ENCODE measurements at places on chromosomes 2 and 18.

GRCh38 chr2:64943387-64944150, 45.6 kb upstream of the SLC1A4 start:
- DNase-seq, result no peak

- no peak for DNase-seq
Measured at GRCh38 chr18:80198391-80198790, 48.9 kb downstream of the PARD6G start.

- DNase-seq, result peak; percentile 66
Measured at GRCh38 chr18:37403100-37403781, 162.4 kb downstream of the CELF4 start.

- DNase-seq, result no peak
Measured at GRCh38 chr18:23938043-23938756, 76.4 kb upstream of the TTC39C start.

DNA sequence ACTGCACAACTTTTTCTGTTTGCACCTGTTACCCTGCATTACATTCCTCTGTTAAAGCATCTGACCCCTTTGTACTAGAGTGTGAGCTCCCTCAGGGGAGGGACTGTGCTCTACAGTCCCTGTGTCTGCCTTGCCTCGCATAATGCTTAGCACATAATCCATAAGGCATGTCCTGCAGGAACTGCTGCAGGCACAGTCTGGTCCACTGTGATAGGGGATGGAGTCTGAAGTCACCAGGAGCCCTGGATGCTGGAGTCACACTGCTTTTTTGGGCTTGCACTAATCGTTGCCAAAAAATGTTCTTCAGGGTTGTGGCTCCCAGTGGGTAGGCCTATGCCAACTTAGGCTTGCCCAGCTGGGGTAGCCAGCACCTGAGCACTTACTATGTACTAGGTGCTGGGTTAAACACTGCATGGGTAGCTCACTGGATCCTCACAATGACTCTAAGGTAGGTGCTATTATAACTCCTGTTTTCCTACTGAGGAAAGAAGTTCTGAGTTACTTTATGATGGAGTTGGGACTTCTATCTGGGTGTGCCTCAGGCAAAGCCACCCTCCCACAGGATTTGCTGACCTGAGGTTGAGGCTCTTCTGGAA, 33.3 kb downstream of the COPS7B start:
- DNase-seq, result no peak

DNA sequence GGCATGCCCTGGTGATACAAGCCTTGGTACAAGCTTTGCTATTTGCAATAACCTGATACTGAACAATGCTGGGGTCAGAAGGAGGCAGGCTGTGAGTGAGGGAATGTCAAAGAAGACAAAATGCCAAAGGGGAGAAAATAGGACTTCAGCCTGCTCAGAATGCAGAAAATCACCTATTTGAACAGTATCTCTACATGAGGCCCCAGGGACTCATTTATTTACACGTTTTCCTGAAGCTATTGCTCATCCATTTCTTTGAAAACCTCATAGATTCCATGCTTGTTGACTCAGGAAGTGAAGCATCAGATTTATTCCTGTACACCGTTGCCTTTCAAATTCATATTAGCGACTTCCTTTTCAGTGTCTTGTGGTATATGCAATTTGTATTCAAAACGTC, 69.4 kb upstream of the CBLN2 start:
- DNase-seq, result no peak

- DNase-seq, result no peak
Measured at GRCh38 chr2:187051350-187051749, 202.4 kb upstream of the ZSWIM2 start.

DNA sequence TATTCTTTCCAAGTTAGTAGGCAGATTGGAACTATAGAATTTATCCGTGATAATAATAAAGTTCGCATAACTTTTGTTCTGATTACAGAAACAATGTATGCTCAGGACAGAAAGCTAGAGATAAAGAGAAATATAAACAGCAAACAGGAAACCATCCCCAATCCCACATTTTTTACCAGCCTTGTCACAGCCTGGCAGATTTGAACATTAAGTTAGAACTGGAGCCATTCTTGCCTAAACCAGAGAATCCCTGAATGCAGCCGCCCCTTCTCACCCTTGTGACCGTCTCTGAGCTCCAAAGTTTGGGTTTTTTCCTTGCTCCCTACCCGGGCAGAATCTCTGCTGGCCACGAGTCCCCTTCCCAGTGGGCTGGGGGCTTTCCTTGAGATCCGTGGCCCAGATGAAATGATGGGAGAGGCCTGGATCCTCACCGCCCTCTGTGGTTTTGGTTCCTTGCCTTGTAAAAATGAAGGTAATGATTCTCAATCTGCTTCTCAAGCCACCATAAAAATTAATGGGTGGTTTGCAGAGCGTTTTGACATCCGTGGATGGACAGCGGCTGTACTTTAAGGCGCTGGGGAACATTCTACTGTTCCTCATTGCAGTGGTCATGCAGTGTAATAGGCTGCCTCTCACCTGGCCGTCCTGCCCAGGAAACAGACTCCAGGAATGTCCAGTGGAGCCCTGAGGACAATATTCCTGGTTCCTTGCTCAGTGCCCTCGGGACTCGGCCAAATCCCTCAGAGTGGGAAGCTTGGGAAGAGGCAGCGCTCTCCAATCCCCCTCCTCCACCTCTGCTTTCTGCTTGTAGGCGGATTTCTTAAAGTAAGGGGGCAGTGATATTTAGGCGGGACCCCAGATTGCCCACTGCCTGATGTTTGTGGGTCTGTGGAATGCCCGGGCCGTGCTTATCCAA, 1.6 kb downstream of the SH3BP4 start:
- DNase-seq, result no peak

DNA sequence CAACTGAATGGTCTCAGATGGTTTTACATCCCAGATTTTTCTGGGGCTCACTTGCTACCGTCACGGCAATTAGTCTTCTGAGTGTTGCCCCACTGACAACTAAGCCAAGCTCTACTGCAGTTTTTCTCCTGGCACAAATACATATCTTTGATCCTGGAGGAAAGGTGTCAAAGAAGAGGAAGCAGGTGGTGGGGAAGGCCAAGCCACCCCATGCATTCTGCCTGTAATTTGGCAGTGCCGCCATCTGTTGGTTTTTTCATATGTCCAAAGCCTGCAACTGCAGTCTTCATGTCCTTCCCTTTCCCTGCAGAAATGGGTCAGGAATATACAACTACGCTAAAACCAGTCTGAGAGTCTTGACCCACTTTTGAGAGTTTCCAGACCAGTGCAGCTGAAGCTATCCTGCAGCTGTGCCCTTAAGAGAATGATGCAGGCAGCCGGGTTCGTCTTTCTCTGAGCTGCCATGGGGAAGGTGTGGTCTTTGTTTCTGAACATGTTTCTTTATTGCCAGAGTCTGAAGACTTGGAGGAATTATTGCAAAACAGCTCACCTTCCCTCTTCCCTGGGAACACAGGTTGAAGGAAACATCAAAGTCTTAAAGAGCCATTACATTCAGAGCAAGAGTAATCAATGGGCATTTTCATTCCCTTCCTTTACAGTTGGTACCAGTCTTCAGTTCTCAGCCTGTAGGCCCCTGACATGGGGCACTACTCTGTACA, 71.8 kb upstream of the ATL2 start:
- DNase-seq, result no peak

Measured in NCI-H2171 (cell line).